CD4-positive, alpha-beta T cell treated with Interleukin-10 for 1 hour (primary cell): ENCODE measurements at places on chromosomes 2 and 18.
A peak's percentile ranks its signal among the peaks of the same experiment; 100 is the strongest.

DNA sequence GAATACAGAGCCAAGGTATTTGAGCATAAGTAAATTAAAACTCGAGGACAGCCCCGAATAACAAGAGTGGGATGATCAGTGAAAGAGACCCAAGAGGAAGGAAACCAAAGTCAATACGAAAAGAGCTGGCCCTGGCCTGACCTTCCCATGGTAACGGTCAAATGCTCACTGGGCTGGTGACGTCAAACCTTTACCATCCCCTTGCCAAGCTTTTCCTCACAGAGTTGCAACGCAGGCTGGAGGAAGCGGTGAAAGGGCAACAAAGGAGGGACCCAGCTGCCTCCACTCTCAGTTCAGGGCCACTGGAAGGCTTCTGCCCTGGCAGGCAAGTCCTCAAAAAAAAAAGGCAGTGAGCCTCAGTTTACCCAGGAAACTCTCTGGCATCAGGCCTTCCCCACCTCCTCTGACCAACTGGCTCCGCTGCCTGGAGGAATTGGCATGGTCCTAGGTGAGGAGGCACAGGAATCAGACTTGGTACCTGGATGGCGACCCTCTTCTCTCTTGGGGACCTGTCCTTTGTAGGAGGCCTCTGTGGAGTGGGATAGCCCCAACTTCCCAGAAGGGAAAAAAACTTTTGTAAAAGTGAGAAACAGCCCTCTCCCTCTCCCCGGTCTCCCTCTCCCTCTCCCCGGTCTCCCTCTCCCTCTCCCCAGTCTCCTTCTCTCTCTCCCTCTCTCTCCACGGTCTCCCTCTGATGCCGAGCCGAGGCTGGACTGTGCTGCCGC is 212.4 kb downstream of the ANAPC1 start:
- no peak for DNase-seq

DNA sequence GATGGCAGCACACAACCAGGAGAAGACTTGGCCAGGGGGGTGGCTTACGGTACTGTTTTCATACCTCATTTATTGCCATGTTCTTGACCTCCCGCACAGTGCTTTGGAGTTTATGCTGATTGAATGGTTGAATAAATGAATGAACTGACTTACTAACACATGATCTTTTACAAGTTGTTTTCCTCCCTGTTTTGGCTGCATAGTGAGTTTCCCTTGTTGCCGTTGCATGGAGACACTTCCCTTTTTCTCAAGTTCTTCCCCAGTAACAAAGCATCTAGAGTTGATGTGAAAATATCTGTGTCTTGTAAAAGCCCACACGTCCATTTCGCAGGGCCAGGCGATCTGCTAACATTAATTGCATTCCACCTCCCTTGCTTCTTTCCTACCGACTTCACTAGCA is 35.7 kb upstream of the RAB1A start:
- no peak for DNase-seq

DNA sequence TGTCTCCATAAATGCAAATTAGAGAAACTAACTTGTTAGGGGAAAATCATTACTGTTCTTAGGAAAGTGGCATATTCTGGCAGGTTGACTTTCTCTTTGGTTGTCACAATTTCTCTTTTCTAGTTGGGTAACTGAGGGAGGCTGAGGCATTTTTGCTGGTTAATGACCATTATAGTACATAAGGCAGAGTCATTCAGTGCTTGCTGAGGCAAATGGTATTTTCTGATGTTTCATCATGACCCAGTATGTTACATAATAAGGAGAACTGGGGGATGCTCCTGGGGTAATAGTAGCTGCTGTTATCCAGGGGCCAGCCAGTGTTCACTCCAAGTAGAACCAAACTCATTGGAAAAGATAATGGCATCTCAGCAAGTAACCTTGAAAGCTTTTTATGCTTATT is 62.3 kb downstream of the ITGA6 start:
- no peak for DNase-seq

DNA sequence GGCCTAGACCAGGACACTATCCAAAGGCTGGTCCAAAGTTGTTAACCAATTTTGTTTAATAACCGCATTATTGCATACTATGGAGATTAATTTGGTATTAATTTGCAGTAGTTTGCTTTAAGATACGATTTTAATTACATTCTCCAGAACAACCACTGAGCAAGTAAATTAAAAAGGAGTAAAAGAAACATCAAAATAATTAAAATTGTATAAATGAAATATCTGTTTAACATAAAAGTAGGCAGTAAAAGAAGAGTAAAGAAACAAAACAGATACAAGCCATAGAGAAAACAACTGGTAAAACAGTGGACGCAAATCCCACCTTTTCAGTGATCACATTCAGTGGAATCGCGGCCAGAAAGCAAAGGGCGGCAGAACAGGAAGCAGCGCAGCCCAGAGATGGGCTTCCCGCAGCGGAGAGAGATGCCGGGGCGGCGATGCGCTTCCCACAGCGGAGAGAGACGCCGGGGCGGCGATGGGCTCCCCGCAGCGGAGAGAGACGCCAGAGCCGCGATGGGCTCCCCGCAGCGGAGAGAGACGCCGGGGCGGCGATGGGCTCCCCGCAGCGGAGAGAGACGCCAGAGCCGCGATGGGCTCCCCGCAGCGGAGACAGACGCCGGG is 176.8 kb downstream of the RTP5 start:
- no peak for DNase-seq

DNA sequence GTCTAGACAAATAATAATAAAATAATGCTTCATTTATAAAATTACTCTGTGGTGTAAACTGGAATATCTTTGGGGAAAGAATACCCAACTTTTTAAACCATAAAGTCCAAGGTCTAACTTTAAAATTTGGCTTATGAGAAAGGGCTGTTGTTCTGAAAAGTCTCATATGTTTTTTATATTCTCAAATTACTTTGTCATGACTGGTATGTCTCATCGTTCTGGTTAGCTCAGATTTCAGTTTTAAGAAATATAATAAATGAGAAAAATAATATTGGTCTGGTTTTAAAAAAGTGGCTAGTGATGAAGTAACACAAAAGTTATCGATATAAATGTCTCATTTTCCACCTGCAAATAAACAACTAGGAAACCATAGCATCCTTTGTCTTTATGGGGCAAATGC is 1658.1 kb downstream of the LRP1B start:
- no peak for DNase-seq

GRCh38 chr2:16069933-16070647 is 129.7 kb downstream of the MYCN start:
- no peak for DNase-seq

DNA sequence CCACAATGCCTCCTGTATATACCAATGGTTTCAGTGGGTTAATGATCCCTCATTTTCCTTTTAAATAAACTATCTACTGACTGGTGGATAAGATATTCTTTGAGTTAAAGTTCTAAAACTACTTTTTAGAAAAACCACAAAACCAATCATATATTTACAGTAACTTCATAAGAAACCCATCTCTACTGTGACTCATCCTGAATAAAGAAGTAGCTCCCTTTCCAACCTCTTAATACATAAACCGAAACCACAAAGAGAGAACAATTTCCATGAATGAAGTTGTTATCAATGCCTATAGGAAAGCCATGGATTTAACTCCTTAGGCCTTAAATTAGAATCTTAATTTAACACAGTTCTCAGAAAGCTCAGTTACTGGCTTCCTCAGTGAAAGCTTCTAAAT is 227.0 kb upstream of the SMAD7 start:
- no peak for DNase-seq

DNA sequence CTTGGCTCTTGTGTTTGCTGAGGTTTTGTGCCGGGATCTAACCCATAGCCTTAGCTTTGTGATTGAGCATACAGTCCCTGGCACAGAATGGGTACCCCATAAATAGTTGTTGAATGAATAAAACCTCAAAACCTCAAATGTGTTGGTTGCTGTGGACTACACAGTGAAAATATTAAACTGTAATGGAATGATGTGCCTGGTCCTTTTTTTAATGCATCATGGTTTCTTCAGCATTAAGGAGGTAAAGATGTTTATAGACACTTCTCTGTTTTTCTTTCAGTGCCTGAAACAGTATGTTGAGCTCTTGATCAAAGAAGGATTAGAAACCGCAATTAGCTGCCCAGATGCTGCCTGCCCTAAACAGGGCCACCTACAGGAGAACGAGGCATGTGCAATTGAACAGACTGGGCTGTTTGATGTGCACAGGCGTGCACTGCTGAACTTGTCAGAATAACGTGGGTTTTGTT is 97.0 kb downstream of the RNF144A start:
- peak; percentile 55 for DNase-seq

- DNase-seq, result no peak
Measured at GRCh38 chr2:185201063-185201462, 537.5 kb upstream of the FSIP2 start.

DNA sequence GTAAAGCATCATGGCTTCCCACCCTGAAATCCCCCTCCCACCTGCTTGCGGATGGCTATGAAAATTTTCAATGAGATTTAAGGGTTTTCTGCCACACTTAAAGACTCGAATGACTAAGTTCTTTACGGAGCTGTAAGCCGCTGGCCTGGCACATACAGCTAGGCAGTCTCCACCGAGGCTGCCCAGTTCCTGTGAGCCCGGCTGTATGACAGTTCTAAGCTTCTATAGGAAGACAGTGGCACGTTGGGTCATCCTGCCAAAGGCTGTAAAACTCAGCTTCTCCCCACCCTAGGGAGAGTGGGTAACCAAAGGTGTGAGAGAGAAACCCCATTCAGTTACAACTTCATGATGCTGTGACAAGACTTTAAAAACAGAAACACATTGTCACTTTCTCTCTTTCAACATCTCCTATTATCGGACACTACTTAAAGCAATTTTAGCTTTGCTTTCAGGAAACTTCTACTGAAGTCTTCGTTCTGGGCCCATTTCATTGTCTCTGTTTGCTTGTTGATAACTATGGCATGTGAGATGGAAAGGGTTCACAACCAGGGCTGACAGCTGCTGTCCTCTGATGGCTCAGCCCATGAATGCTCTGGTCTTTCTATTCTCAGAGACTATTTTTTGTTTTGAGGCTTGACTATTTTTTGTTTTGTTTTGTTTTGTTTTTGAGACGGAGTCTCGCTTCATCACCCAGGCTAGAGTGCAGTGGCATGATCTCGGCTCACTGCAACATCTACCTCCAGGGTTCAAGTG is 7.1 kb downstream of the CASP8 start:
- DNase-seq, result peak; percentile 47

DNA sequence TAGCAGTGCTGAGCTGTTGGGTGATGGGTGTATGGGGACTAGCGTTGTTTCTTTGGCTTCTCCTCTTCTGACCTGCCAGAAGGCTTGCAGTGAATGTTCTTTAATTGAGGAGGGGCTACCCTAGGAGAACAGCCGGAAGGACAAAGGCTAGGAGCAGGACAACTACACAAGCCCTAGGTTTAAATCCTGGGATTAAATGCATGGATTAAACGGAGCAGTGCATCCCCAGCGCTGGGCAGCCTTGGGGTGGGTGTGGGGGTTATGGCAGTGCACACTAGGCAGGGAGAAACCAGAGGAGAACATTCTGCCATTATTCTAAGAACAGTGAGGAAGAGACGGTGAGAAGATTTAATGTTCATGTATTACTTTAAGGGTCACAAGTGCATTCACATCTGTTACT is 86.4 kb upstream of the MCFD2 start:
- no peak for DNase-seq

GRCh38 chr2:118223511-118223991 is 135.3 kb downstream of the INSIG2 start:
- DNase-seq, result peak; percentile 7

DNA sequence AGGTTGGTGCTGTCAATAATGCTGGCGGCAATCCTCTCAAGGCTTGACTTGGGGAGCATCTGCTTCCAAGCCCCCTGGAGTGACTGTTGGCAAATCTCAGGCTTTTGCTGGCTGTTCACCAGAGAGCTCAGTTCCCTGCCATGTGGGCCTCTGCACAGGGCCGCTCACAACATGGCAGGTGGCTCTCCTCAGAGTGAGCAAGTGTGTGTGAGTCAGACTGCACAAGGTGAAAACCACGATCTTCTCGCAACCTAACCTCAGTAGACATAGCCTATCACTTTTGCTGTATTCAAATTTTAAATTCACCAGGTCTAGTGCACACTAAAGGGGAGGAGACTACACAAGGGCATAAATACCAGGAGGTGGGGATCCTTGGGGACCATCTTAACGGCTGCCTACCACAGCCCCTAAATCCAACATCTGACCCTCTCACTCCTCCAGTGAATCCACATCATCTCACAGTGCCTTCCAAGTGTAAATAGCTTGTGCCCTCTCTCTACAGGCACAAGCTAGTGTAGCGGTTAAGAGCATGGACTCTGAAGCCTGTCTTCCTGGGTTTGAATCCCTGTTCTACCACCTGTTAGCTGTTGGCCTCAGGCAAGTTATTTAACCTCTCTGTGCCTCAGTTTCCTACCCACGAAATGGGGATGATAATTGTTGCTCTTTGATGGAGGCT is 187.7 kb upstream of the CXCR4 start:
- DNase-seq, result peak; percentile 49

DNA sequence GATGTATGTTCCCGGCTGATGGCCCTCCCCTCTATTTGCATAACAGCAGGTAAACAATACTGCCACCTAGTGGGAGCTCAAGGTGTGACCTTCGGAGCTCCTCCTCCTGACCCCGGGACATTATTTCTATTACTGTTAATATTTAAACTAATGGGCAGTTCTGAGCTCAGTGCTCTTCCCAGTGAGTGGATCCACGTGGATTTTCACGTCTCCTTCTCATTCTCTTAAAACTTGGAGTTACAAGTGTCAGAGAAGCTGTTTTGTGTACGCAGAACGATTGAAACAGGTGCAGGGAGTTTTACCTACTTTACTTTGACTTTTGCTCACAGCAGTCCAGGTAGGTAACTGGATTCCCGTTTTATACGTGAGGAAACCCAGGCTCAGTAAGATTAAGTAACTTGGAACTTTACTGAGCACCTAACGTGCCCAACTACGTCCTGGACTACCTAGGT is 127.3 kb downstream of the PRKCE start:
- peak; percentile 80 for DNase-seq

- no peak for DNase-seq
Measured at GRCh38 chr2:106272216-106272807, 78.2 kb upstream of the UXS1 start.

DNA sequence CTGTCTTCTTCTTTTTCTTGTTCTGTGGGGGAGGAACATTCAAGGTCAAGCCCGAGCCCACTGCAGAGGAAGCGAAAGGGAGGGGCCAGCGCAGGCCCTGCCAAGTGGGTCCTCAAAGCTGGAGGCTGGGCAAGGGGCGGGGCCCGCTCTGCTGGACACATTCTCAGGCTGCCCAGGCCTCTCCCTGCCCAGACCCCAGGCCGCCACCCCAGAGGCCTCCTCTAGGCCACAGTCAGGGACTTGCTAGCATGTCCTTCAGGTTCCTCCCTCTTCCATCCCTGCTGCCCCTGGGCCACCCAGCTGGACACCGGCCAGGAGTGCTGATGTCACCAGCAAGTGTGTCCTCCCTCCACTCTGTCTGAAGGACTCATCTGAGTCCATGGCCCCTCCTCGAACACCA is 44.1 kb downstream of the KIF1A start:
- DNase-seq, result no peak

DNA sequence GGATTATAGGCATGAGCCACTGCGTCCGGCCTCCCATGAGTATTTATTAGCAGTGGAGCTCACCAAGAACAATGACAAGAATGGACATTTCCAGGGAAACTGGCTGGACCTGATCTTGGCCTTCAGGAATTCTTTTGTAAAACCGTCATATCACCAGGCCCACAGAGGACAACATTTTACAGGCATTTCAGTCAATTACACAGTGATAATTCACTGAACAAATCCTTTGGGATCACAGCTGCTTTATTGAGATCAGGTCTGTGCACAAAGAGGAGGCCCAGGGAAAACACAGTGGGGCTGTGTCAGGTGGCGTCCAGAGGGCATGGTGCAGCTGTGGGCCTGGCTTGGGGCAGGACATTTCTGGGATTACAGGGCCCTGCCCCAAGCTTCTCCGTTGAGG is 30.1 kb upstream of the GTF2A1L start:
- no peak for DNase-seq

- no peak for DNase-seq
Measured at GRCh38 chr18:32174719-32175118, 15.1 kb upstream of the MEP1B start.
